H1 (cell line): ENCODE measurements at places on chromosomes 16 and 17. TPM values are rescaled to one million over a fixed set of nuclear protein-coding genes. Genes with fewer than 3 reads are reported as not detected.

DNA sequence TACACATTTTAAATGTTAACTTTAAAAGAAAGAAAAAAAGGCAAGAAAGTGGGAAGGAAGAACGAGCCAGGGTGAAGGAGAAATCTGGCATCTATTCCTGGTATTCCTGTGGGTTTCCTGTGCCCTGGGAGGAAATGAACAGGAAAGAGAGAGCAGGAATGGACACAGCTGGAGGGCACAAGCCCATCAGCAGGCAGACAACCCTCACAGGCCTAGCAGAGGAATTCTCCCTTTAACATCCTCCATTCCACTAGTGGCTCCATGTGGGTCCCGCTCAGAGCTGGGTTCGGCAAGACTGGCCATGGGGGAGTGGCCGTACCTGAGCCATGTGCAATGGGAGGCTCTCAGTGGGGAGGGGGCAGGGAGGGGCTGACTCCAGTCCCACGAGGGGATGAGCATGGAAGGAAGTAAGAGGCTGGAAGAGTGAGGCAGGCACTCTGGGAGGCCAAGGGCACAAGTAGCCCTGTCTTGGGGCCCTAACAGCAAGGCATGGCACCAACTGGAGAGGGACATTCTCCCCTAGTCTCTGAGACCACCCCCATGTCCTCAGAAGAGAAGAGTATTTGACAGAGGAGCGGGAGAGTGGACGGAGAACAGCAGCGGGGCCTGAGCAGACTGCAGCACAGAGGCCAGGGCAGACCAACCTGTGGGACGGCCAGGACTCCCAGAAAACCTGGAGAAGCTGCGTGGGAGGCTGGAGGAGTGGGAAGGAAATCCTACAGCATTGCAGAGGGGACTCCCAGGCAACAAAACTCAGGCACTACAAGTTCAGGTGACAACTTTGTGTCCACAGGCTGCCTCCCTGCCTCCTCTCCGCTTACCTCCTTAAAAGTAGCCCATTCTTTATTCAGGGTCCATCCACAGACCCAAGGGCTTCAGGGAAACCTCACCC is 30.2 kb downstream of the TK2 start:
- DNase-seq, result no peak

DNA sequence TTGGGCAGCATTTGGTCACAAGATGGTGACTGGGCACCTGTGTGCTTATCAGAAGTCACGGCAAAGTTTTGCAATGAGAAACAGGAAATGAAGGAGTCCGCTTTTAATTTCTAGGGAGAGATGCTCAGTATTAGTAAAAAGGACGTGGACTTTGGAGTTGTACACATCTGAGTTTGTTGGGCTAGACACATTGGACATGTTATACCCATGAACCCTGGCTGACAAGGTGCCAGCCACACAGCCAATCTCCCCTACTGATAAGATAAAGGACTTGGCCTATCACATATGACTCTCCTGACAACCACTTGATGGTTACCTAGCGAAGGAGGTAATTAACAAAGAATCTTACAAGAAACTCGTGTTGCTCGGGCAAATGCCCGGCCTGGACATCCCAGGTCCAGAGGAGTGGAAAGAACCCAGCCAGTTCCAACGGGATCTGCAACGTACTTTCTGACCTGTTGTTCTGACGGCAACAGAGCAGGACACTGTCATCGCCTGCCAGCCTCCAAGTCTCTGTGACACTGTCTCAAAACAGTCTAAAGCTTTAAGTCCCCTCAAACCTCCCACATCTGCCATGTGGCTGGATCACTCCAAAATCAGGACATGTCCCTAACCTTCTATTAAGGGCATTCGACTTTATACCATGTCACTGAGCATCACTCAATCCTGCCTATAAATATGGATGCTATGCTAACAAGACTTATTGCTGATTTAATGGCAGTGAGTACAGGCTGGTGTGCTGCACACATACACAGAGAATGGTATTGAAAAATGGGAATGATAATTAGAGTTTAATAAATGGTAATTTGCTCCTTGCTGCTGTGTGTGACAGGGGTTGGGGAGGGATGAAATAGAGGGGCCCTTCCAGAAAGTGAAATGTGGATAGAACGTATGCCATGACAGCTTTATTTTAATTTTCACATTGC is 47.6 kb upstream of the LYRM9 start:
- DNase-seq, result no peak

DNA sequence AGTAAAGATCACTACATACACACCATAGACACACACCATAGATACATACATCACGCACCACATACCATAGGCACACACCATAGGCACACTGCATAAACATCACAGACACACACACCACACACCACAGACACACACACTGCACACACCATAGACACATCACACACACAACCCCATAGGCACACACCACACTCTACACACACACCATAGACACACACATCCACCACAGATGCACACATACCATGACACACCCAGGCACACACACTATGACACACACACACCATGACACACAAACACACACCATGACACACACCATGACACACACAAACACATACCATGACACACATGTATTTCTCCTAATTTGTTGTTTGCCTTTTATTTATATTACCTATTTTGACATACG is 14.1 kb downstream of the TBC1D16 start:
- no peak for DNase-seq

- DNase-seq, result no peak
Measured at GRCh38 chr17:13292291-13292690, 274.5 kb upstream of the ELAC2 start.

- no peak for DNase-seq
Measured at GRCh38 chr17:27566671-27567562, 64.1 kb upstream of the LGALS9 start.

GRCh38 chr17:17084941-17085340 is 42.7 kb downstream of the MPRIP start:
- no peak for DNase-seq

- DNase-seq, result no peak
Measured at GRCh38 chr17:58527949-58528348, 13.5 kb upstream of the MTMR4 start.

DNA sequence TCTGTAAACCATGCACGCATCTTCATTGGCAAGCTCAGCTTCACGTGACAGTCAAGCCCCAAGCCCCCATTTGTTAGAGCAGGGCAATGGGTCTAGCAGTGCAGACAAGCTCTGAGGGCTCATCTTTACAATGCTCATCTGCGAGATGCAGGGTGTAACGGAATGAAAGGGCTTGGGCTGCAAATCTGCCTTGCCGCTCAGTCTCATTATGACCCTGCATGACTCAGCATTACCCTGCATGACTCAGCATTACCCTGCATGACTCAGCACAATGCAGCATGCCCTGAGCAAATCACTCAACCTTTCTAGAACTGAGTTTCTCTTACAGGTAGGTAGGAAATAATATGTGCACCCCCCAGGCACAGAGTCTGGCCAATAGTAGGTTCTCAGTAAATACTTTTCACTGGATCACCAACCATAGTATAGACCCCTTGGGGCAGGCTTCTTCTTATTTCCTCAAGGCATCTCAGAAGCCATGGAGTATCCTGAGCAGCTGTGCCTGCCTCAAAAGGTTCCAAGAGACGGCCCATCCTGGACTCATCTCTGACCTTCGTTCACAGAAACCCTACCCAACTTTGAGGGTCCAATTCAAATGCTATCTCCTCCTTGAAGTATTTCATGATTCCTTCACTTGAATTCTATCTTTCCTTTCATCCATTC is 391.3 kb upstream of the CDH5 start:
- DNase-seq, result no peak

DNA sequence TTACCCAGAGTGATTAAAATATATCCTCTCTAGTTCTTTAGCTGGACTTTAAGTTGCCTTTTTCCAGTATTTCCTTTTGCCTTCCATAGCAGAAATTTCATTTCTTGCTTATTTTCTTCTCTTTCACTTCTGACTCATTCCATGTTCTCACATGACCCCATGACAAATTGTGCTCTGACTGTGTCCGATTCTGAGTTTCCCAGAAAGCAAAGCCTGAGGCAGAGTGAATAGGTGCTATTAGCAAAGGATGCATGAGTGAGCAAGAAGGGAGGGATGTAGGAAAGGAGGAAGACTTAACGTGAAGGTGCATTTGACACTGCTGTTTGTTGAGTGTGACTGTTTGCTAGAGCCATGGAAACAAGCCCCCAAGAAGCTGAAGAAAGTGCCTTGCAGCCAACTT is 82.6 kb upstream of the CNTNAP4 start:
- DNase-seq, result no peak

DNA sequence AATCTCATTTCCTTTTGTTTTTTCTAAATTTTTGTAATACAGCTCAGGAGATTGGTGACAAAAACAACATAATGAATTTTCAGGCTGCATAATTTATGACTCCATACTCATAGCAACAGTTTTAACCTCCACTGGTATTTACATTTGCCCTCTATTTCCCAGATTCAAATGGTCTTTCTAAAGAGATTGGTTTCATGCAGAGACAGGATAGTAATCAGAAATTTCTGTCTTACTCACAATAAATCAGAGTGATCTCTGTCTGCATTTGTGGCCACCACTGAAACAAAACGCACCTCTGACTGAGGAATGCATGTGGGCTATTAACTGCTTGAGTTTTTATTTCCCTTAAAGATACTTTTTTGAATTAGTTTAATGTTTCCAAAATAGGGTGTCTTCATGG is 1526.0 kb downstream of the CDH8 start:
- DNase-seq, result no peak

DNA sequence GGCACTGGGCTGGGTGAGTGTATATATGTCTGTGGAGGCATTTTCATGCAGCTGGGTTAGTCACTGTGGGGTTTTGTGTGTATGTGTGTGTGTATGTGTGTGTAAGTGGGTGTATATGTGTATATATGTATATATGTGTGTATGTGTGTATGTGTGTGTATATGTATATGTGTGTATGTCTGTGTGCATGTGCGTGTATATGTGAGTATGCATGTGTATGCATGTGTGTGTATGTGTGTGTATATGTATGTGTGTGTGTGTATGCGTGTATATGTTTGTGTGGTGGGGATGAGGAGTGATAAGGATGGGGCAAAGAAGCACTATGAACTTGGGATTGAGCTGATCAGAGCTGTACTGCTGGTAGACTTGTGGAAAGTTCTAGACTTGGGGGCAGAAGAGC is 29.0 kb upstream of the PLLP start:
- DNase-seq, result peak; percentile 7

DNA sequence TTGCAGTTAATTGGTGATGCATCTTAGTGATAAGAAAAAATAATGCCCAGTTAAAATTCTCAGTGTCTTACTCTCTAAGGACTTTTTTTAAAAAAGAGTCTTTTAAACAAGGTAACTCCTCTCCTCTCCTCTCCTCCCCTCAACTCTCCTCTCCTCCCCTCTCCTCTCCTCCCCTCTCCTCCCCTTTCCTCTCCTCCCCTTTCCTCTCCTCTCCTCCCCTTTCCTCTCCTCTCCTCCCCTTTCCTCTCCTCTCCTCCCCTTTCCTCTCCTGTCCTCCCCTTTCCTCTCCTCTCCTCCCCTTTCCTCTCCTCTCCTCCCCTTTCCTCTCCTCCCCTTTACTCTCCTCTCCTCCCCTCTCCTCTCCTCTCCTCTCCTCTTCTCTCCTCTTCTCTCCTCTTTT is 675.9 kb upstream of the RBFOX1 start:
- no peak for DNase-seq

- no peak for DNase-seq
Measured at GRCh38 chr17:12909046-12909445, 108.8 kb downstream of the ELAC2 start.

DNA sequence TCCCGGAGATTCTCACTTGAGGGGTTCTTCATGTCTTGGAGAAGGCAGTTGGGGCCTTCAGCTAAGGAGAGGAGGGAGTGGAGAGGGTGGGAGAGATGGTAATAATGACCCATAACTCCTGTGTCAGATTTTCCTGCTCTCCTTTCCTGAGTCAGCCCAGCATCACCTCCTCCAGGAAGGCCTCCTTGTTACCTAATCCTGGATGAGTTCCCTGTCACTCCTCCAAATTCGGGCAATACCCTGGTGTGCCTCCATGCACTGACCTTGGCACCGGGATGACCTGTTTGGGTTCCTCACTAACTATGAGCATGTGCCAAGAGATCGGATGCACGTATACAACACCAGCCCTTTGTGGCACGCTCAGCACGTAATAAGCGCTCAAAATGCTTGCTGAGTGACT is 38.8 kb downstream of the SDK2 start:
- no peak for DNase-seq

GRCh38 chr17:19975601-19976000 is 2.0 kb downstream of the AKAP10 start:
- no peak for DNase-seq

The TEKT5 gene
- not detected in 2 replicates for total RNA-seq

The GUCY2D gene
- total RNA-seq, result 0.48 and 0.59 TPM in 2 replicates

The CD79B gene
- 1.5 and 2.2 TPM in 2 replicates for total RNA-seq

The ANKRD13B gene
- total RNA-seq, result 41.0 and 48.5 TPM in 2 replicates

The RRN3 gene
- total RNA-seq, result 26.0 and 26.1 TPM in 2 replicates

The EFCAB3 gene
- not detected in 2 replicates for total RNA-seq
